GM10248 (cell line): ENCODE measurements at places on chromosomes 1 and 21.

- no peak for DNase-seq
Measured at GRCh38 chr1:156482276-156482675, 18.3 kb downstream of the MEF2D start.

DNA sequence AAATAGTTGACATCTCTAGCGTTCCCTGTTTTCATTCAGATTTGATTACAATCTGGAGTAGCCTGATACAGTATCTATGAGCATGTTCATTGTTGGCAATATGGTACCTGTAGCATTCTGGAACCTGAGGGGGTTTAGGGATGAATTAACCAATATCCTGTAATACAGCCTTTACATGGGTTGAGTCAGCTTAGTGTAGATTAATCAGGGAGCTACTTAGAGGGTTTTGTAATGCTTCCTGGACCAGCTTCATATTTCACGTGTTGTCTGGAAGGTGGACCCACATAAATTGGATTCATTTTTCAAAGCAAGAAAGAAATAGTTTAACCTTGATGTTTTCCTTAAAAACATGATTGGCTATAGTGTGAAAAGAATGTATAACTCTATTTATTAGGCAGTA lies 3.6 kb downstream of the OTUD3 start:
- DNase-seq = no peak

- no peak for DNase-seq
Measured at GRCh38 chr1:30872948-30873263, 35.7 kb downstream of the SDC3 start.

- DNase-seq = no peak
Measured at GRCh38 chr21:44751186-44751798, 39.9 kb upstream of the TSPEAR start.

DNA sequence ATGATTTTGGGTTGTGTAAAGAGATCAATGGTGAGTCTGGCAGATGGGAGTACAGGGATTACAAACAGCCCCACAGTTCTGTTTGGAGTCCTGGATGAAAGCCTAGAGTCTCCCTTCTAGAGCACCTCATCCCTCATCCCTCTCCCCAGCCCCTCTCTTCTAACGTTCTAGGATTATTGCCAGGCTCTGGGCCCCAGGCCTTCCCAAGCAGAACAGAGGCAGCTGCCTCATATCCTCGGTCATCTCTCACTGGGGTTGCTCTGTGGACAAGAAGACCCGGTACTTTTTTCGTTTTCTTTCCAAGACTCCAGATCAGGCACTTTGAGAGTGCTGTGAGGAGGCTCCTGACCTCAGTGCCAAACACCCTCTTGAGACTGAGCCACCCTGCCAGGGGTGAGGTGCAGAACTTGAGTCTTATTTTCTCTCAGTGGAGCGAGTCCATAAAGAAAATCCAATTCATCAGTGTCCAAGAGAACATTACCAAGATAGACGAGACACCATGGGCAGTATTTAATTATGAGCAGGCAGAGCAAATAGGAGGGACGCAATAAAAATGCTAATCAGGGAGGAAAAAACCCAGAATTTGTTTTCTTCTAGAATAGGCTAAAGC lies 17.1 kb upstream of the KCND3 start:
- DNase-seq = no peak

DNA sequence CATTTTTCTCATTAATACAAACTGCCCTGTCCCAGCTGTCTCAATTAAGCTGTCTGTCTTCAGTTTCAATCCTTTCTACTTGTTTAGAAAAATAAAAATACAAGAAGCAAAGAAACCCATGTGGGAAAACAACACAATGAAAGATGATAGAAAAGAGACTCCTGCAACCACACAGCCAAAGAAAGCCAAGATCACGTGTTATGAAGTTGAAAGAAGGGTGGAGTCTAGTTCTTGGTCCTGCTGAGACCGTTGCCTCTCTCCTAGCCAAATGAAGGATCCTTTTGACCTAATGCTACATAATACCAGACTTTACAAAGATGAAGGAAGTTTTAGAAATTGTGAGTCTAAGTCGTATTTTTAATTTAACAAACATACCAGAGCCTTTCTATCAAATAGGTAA lies 218.8 kb upstream of the RRP15 start:
- DNase-seq = no peak

GRCh38 chr1:237045278-237046016 lies 3.5 kb downstream of the RYR2 start:
- no peak for DNase-seq

- peak; percentile 89 for DNase-seq
Measured at GRCh38 chr1:147640553-147641165, 29.7 kb downstream of the ACP6 start.

DNA sequence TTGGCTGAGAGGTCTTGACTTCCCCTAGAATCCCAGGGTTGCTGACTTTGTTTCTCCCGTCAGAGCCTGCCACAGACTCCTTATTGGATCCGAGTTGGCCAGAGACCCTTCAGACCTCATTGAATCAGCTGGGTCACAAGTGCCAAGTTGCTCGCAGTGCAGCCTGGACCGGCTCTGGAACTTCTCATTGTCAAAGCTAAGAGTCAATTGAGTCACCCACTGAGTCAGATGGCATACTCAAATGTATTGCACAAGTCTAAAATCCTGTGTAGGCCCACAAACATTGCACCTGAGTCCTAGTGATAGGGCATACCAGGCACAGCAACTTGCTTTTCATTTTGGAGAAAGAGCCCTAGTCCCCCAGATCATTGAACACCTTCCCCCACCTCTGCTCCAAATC lies 20.4 kb upstream of the SCAF4 start:
- DNase-seq = no peak

GRCh38 chr1:235101558-235102258 lies 26.9 kb downstream of the TOMM20 start:
- DNase-seq = no peak
